Thoracic aorta (tissue), 2 donors: ENCODE measurements at places on chromosomes 4 and X. TPM values are rescaled to one million over a fixed set of nuclear protein-coding genes. Genes with fewer than 3 reads are reported as not detected.

DNA sequence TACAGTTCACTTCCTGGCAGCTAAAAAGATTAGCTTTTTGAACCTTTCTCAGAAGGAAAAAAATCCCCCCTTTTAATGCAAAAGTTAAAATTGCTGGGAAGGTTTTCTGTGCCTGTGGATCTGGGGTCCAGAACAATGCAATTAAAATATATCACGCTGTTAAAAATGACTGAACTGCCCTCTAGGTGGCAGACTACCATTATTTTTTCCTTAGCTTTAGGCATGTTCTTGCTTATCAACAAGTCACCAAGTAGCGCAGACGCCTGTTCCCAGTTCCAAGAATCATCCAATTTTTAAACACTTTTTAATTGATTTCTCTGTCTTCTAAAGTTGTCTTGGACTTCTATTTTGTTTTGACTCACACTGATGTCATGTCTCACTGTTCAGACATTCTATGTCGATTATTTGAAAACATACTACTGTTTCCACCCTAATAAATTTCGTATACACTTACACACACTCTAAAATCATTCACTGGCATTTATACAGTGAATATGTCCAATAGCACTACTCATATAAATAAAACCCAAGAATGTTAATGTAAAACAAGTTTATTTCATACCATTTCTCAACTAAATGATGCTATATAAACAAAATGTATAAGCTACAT lies 661.6 kb downstream of the RAPGEF2 start:
- no peak overlapping the region for H3K27ac ChIP-seq
- no peaks in the 10 kb centered on the region for H3K27me3 ChIP-seq
- H3K36me3 ChIP-seq: no peaks in the 10 kb centered on the region
- no peaks in the 10 kb centered on the region for H3K4me1 ChIP-seq

- peaks cover 46% of the 10 kb centered on the region for H3K4me1 ChIP-seq
- H3K27me3 ChIP-seq: no peaks in the 10 kb centered on the region
- H3K4me3 ChIP-seq: peak overlapping the region; percentile 91
Measured at GRCh38 chr4:145099653-145100052, 1.5 kb downstream of the ABCE1 start.

GRCh38 chrX:97842468-97843199 lies 958.9 kb downstream of the RPA4 start:
- H3K4me3 ChIP-seq: no peak overlapping the region
- H3K27me3 ChIP-seq: no peaks in the 10 kb centered on the region
- H3K36me3 ChIP-seq: no peaks in the 10 kb centered on the region
- no peaks in the 10 kb centered on the region for H3K4me1 ChIP-seq

DNA sequence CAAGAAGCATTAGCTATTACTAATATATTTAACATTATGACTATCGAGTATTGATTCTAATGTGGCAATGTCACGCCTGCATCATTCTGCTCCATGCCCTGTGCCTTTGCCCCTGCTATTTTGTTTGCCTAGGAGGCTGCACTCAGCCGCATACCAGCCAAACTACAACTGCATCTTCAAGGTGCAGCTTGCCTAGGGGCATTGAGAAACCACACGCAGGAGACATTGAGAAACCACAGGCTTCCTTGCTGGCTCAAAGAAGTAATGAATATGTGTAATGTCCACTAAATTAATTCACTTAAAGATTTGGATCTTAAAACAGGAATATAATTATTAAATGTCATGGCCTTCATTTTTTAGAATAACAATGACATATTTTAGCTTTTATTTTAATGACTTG lies 683.6 kb upstream of the TENM3 start:
- DNase-seq: no peak
- no peak overlapping the region for H3K4me3 ChIP-seq
- no peaks in the 10 kb centered on the region for H3K27me3 ChIP-seq
- no peak overlapping the region for H3K27ac ChIP-seq
- H3K36me3 ChIP-seq: no peaks in the 10 kb centered on the region

DNA sequence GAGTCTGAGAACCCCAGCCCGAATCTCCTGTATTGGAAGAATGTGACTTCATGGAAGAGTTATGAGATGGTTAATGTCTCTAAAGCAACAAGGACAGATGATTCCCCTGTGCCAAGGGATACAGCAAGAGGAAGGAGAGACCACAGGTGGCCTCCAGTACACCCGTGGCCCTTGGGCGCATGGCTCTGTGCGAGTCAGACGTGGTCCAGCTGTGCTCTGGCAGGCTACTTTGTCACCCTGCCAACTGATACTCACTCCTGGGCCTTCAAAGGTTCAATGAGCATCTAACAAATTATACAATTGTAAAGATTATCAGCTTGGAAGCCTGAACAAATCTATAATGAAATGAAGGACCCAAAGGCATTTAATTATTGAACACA lies 71.7 kb downstream of the NYX start:
- no peaks in the 10 kb centered on the region for H3K4me1 ChIP-seq
- H3K36me3 ChIP-seq: no peaks in the 10 kb centered on the region
- no peak overlapping the region for H3K4me3 ChIP-seq
- no peak overlapping the region for H3K27ac ChIP-seq
- H3K27me3 ChIP-seq: no peaks in the 10 kb centered on the region

The GAGE1 gene
- not detected for total RNA-seq

The TEX13D gene
- total RNA-seq: not detected

DNA sequence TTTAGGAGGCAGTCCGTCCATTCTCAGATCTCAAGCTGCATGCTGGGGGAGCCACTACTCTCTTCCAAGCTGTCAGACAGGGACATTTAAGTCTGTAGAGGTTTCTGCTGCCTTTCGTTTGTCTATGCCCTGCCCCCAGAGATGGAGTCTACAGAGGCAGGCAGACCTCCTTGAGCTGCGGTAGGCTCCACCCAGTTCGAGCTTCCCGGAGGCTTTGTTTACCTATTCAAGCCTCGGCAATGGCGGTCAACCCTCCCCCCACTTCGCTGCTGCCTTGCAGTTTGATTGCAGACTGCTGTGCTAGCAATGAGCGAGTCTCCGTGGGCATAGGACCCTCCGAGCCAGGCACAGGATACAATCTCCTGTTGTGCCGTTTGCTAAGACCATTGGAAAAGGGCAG lies 10.7 kb upstream of the ADH5 start:
- H3K27ac ChIP-seq: no peak overlapping the region
- H3K27me3 ChIP-seq: no peaks in the 10 kb centered on the region
- H3K4me3 ChIP-seq: no peak overlapping the region
- H3K36me3 ChIP-seq: no peaks in the 10 kb centered on the region
- peaks cover 4% of the 10 kb centered on the region for H3K4me1 ChIP-seq
- no peak for DNase-seq

The SH3D19 gene
- total RNA-seq: 94.8 TPM

DNA sequence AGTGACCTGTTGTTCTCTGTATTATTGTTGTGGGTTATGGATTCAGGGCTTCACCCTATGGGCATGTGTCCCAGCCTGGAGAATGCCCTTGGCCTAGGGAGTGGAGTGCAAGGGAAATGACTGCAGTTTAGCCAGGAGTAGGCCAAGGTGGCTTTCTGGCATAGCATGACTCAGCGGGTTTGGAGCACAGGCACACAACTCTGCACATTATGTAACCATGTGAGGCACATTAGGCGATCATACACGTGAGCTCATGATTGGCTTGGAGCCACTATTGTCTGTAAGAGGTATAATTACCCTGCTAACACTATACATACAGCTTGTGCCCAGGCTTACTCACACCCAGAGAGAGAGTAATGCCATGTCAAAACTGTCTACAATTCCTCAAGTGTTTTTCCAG lies 35.1 kb upstream of the TACR3 start:
- no peak overlapping the region for H3K4me3 ChIP-seq
- no peak for DNase-seq
- H3K27me3 ChIP-seq: no peaks in the 10 kb centered on the region
- no peaks in the 10 kb centered on the region for H3K36me3 ChIP-seq
- H3K4me1 ChIP-seq: no peaks in the 10 kb centered on the region

DNA sequence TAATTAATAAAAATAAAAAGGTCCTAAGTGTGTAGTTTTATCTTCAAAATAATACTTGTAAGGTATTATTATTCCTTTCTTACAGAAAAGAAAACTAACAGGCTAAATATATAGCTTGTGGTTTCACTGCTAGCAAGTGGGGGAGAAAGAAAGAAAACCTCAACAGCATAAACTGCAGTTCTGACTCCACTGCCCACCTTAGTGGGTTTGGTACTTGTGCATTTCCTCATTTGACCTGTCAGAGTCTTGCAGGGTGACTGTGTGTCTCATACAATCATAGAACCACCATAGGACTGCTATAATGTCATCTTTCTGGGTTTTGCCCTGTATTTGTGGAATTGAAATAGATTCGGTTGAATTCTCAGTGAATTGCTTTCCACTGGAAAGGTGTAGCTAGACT lies 94.7 kb upstream of the PUDP start:
- H3K27me3 ChIP-seq: no peaks in the 10 kb centered on the region
- H3K36me3 ChIP-seq: no peaks in the 10 kb centered on the region
- H3K4me1 ChIP-seq: no peaks in the 10 kb centered on the region
- no peak overlapping the region for H3K27ac ChIP-seq

DNA sequence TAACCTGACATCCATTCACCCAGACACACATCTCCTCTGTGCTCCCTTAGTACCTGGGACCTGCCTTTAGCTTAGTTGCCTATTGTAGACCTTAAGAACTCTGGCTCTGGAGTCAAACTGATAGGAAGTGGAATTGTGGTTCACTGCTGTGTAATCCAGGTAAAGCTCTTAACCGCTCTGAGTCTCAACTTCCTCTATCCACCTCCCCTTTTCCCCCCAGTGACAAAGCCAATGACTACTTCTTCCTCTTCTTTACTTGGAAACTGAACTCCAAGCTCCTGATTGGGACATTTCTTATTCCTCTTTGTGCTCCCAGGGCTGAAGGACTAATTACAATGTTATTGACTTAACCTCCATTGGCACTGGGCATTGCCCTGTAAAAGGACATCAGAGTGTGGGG lies 94.1 kb downstream of the DRD5 start:
- DNase-seq: no peak
- H3K4me1 ChIP-seq: no peaks in the 10 kb centered on the region
- no peaks in the 10 kb centered on the region for H3K36me3 ChIP-seq
- no peak overlapping the region for H3K4me3 ChIP-seq

- no peak overlapping the region for H3K4me3 ChIP-seq
- no peak for DNase-seq
- no peaks in the 10 kb centered on the region for H3K27me3 ChIP-seq
- no peaks in the 10 kb centered on the region for H3K36me3 ChIP-seq
- peaks cover 32% of the 10 kb centered on the region for H3K4me1 ChIP-seq
Measured at GRCh38 chr4:168584321-168584771, 87.5 kb downstream of the PALLD start.

DNA sequence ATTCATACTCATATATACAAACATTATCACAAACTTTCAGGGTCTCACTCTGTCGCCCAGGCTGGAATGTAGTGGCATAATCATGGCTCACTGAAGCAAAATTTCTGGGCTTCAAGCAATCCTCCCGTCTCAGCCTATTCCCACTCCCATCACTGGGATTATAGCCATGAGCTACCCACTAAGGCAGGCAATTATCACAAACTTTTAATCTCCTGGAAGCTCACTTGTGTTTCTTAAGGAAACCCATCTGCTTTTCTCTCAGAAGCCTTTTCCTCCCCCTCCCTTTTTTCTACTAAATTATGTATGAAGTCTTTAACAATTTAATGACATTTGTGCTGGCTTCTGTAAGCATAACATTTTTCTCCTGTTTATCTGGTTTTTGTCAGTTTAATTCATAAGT lies 170.5 kb downstream of the AREG start:
- no peaks in the 10 kb centered on the region for H3K4me1 ChIP-seq
- no peaks in the 10 kb centered on the region for H3K36me3 ChIP-seq
- H3K27ac ChIP-seq: no peak overlapping the region
- DNase-seq: no peak
- no peaks in the 10 kb centered on the region for H3K27me3 ChIP-seq

DNA sequence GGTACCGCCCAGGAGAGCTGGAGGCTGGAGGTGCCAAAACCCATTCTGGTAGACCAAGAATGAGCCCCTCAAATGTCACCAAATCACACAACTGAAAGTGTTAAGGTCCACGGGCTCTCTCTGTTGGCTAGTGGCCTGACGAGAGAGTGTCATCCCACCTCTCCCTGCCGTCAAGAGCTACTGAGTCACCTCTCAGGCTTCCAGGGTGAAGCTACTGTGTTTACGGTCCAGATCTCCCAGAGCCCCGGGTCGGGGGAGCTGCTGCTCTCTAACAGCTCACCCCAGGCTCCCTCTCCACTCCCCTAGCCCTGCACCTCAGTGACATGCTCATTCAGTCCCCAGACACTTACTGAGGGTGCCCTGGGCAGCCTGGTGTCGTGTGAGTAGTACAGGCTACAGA lies 59.2 kb downstream of the ADGRG2 start:
- no peak overlapping the region for H3K27ac ChIP-seq
- DNase-seq: no peak
- no peak overlapping the region for H3K4me3 ChIP-seq
- H3K4me1 ChIP-seq: no peaks in the 10 kb centered on the region
- no peaks in the 10 kb centered on the region for H3K27me3 ChIP-seq

DNA sequence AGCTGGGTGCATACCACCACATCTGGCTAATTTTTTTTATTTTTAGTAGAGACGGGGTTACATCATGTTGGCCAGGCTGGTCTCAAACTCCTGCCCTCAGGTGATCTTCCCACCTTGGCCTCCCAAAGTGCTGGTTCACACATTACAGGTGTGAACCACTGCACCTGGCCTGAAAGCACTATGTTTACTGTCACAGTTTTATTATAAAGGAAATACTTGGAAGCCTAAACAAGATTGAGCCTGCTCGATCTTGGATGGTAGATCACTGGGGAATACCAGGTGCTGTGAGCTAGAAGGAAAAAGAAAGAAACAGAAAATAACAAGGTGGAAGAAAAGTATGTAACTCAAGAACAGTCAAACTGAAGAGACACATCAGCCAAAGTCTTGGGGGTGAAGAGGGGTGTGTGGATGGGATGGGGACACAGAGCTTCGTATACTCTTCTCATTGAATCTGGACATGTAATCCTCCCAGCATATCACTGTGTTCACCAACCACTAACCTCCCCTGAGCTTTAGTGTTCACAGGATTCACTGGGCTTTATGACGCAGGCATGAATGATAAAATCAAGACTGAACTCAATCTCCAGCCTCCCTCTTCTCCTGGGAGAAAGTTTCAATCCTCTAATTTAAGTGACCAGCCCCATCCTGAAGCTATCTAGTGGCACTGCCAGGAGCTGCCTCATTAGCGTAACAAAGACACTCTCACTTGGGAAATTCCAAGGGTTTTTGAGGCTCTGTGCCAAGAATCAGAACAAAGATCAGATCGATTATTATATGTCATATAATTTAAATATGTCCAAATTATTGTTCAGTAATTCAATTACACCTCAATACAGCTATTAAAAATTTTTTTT lies 40.9 kb downstream of the PDS5A start:
- no peaks in the 10 kb centered on the region for H3K27me3 ChIP-seq
- H3K27ac ChIP-seq: no peak overlapping the region
- DNase-seq: no peak
- H3K4me1 ChIP-seq: peaks cover 20% of the 10 kb centered on the region

The ATP2B3 gene
- total RNA-seq: 0.85 TPM

GRCh38 chr4:4821577-4821976 lies 37.9 kb upstream of the MSX1 start:
- H3K27ac ChIP-seq: no peak overlapping the region
- no peak overlapping the region for H3K4me3 ChIP-seq
- no peak for DNase-seq
- H3K27me3 ChIP-seq: no peaks in the 10 kb centered on the region

The RAB39B gene
- total RNA-seq: 0.78 TPM
